ENCODE measurements at places on chromosomes 1 and 21.

- no peak for DNase-seq
Observed at GRCh38 chr1:236870721-236871120, 75.6 kb downstream of the MTR start.

DNA sequence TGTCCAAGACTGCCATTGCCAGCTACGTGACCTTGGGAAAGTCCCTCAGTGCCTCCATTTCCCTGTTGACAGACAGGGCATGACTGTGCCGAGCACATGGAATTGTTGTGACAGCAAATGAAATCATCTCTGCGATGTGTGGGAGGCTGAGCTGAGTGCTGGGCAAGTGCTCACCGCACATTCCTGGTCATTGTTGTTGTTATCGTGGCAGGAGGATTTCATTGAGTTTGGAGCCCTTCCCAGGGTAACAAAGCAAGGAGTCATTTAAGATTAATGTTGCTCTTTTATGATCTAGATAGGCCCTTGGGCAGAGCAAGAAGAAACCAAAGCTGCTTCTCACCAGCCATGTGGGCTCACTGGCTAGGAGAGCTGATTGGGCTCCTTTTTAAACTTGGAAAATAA is 39.6 kb upstream of the ITPKB start:
- DNase-seq, result peak; percentile 71

DNA sequence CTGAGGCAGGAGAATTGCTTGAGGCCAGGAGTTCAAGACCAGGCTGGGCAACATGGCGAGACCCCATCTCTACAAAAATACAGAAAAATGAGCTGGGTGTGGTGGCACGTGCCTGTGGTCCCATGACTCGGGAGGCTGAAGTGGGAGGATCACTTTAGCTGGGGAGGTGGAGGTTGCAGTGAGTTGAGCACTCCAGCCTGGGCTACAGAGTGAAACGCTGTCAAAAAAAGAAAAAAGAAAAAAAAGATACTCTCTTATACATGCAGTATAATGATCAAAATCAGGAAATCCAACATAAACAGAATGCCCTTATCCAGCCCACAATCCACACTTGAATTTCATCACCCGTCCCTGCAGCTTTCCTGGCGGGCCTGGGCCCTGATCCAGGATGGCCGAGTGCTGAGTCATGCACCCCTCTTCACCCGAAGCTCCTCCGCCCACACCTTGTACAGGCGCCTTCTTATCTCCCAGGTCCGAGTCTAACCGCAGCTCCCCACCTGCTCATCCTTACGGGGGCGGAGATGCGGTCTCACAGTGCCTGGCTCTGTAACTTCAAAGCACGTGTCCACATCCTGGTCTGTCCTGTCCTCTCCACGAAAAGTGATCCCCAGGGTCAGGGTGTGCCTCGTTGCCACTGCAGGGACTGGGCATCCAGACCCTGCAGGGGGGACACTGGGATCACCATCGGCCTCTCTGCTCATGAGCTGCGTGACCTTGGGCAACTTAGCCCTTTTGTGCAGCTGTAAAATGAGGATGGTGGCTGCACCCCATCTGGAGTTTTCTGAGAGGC is 120.2 kb upstream of the SLC45A1 start:
- peak; percentile 60 for DNase-seq

GRCh38 chr21:44938772-44939531 is 877 bp upstream of the SLX9 start:
- no peak for DNase-seq

GRCh38 chr1:158203693-158204457 is 23.2 kb downstream of the CD1D start:
- DNase-seq, result peak; percentile 29

DNA sequence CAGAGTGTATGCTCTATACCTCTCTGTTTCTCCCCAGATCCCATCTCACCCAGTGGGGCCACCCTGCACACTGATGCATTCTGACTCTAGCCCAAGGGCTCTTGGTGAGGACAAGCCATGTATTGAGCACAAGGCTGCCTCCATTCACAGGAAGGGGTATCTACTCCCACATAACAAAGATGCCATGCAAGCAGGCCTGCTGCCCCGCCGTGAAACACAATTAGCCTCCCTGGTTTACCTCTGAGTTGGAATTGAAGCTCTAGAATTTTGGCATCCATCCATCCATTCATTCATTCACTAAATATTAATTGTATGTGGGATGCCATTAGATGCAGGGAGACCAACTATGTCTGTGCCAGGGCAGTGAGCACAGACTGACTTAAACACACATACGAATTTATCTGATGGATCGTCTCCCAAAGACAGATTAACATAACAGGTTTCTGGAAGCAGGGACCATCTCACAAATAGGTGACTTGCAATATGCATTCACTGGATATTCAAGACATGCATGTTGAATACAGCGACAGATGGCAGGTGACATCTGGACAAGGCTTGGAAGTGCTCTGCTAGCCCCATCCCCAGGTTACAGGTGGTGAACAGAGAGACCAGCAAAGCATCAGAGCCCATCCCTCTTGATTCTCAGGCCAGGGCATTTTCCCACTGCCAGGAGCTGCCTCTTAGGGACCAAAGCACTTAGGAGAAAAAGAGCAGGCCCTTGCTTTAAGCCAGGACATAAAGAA is 34.3 kb downstream of the TRABD2B start:
- DNase-seq, result no peak

DNA sequence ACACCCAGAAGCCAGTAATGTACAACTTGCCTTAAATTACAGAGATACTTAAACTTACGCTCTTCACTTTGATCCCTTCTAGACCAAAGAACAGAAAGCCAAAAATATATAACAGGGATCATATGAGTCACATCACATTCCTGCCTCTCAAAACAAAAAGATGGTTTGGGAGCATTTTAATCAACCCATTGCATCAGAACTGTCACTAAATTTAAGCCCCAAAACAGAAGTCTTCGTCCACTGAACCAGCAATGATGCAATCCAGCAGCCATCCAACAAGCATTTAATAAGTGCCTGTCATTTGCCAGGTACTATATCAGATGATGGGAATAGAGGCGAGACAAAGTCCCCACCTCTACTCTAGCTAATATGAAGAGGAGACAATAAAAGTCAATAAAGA is 42.7 kb upstream of the GLIS1 start:
- DNase-seq, result no peak

- no peak for DNase-seq
Observed at GRCh38 chr1:118335331-118335732, 150.3 kb upstream of the SPAG17 start.

DNA sequence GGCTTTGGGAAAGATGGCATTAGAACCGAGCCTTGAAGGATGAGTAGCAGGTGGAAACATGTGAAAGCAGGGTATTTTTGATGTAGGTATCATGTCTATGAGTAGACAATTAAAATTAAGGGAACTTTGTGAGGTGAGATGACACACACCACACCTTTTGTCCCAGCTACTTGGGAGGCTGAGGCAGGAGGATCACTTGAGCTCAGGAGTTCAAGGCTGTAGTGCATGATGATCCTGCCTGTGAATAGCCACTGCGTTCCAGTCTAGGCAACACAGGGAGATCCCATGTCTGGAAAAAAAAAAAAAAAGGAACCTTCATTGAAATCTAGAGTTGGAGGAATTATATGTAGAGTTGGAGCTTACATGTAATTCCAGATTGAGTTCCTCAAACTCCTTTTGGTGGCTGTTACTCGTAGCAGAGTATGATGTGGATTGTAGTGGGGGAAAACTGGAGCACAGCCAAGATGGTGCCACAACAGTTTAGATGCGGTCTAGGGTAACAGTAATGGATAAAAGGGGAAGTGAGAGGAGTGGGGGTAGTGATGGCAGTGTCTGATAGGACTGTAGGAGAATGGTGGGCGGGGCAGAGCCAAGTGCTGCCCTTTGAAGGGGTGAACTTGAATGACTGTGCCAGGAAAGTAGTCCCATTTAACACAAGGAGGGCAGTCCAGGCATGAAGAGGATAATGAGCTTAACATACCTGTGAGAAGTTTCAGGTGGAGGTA is 17.4 kb downstream of the AK4 start:
- DNase-seq, result no peak

- DNase-seq, result no peak
Observed at GRCh38 chr1:185559151-185559550, 175.0 kb upstream of the HMCN1 start.

GRCh38 chr1:229058111-229058561 is 212.8 kb upstream of the RAB4A start:
- no peak for DNase-seq

Data from AG09319 (cell line).